B cell (primary cell): ENCODE measurements at places on chromosomes 6 and 20.

DNA sequence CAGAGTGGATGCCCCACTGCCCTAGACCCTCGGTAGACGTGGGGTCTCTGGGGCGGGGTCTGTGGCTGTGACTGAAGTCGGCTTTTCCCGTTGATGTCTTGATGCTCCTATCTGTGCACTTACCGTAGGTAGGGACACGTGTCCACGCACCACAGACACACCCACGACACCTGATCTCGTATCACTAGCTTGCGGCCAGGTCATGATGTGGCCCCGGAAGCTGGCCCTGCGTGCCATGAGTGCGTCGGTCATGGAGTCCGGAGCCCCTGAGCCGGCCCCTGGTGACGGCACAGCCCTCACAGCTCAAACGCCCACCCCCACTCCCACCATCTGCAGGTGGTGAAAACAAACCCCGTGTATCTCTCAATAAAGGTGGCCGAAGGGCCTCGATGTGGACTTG is 33.9 kb upstream of the MRGBP start:
- DNase-seq: no peak

DNA sequence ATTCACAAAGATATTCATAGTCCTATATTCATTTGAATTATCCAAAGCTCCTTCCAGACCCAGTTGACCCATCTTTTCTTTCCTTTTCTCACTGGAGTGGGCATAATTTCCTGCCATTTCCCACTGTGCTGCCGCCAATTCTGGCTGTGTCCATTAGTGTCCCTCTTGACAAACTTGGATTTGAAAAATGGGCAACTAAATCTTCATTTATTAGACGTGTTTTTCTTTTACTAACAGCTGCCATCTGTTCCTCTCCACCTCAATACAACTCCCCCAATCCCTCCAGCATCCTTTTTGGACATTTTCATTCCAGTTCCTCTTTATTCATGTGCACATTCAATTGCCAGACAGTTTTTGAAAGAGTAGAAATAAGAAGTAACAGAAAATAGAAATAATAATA is 90.5 kb downstream of the PCSK2 start:
- DNase-seq: no peak

GRCh38 chr20:53941680-53942471 is 128.5 kb downstream of the BCAS1 start:
- peak; percentile 78 for DNase-seq

DNA sequence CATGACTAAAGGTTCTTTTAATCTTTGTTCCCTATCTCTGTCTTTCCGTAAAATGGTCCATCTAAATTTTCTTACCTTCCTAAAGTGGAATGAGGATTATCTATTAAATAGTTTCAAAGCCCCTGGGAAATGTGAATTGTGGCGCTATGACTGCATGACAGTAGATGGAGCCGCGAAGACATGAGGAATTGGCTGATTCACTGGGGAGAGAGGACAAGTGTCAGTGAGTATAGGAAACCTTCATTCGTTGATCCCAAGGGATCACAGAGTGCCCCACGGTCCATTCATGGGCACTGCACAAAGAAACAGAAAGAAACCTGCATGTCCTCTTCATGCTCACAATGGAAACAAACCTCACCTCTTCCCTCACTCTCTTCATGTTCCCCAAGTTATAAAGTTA is 479.3 kb upstream of the BTBD3 start:
- DNase-seq: no peak

DNA sequence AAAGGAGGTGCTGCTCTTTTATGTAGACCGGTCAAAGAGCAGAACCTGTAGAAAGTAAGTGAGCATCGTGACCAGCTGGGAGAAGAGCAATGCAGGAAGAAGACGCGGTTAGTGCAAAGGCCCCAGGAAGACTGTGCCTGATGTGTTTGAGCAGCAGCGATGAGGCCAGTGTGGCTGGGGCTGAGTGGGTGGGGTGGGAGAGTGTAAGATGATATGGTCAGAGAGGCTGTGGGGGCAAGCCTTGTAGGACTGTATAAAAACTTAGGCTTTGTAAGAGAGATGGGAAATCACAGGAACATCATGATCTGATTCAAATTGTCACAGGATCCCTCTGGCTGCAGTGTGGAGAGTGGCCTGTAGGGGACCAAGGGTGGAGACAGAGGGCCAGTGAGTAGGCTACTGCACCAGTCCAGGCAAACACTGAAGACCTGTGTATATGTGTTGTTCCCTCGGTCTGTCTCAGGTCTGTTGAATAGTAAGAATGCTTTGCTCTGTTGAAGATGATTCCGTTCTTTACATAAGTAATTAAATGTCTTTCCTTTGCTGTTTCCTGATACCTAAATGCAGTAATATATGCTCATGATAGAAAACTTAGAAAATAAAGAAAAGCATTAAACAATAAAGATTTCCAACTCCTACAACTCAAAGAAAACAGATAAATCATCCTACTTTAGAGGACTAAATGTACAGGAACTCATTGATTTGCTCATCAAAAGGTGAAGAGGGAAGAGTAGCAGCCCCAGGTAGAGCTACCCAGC is 23.6 kb upstream of the WFDC2 start:
- DNase-seq: peak; percentile 17

- no peak for DNase-seq
Measured at GRCh38 chr6:69584536-69584912, 212.3 kb downstream of the LMBRD1 start.

DNA sequence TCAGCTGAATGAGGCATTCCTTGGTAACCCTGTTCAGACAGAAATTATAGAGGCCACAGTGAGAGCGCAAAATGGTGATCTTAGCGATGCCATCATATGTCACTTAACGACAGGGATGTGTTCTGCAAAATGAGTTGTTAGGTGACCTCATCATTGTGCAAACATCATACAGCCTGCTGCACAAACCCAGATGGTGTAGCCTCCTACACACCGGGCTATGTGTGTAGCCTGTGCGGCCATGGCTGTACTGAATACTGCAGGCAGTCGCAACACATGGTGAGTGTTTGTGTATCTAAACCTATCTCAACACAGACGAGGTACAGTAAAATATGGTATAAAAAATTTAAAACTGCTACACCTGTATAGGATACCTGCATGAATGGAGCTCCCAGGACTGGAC is 234.1 kb upstream of the PMEPA1 start:
- no peak for DNase-seq

DNA sequence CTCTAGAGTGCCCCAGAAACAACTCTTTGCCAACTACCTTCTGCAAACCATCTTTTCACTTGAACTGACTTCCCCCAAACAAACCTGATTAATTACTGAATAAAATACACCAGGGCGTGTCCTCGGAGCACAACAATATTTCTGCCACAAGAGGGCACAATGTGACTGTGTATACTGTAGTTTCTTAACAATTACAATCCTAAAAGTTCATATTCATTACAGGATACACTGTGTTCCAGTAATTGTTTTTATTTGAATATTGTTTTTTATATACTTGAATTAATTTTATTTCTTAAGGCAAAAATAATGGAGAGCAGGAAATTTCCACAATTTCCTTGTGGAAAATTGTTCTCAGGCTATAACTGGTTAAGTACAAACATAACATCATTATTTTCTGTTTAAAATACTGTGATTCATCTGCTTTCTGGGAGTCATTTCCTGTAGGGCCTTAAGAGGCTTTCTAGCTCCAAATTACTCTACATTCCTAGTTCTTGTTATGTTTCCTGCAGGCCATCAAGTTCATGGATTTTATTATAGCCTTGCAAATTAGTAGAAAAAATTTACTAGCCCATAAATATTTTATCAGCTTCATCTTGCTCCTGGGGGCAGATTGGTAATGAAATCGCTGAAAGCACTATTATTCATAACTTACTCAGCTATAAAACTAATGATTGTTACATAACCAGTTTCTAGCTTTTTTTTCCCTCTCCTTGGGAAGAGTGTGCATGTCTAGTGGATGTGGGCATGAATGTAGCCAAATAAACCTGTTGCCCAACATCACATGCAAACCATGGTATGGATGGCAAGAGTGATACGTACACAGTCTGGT is 51.9 kb upstream of the SLC22A16 start:
- peak; percentile 74 for DNase-seq

- no peak for DNase-seq
Measured at GRCh38 chr6:117601811-117602150, 530 bp downstream of the GOPC start.

GRCh38 chr6:129555206-129555832 is 154.7 kb downstream of the ARHGAP18 start:
- no peak for DNase-seq

- DNase-seq: peak; percentile 56
Measured at GRCh38 chr6:127120787-127121636, 2.5 kb downstream of the RSPO3 start.

GRCh38 chr20:56212091-56212490 is 36.4 kb upstream of the MC3R start:
- no peak for DNase-seq

- no peak for DNase-seq
Measured at GRCh38 chr20:41717483-41717882, 99.3 kb upstream of the CHD6 start.

DNA sequence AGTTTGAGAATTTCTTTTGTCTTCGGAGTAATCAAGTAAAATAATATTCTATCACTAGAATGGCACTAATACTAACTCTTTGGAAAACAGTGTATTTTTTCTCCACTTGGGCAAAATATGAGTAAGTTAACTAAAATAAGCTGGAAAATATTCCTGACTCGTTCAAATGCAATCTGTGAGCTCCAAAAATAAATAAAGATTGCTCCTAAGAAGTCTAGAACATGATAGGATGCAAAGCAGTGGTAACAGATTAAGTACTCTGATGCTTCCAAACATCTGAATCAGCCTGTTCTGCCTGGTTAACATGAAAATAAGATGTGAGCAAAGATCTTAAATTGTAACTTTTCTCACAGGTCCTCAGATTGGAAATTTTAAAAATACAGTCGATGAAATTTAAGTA is 285.1 kb upstream of the ID4 start:
- no peak for DNase-seq

GRCh38 chr20:25397096-25397495 is 6.5 kb upstream of the ABHD12 start:
- DNase-seq: no peak

- DNase-seq: no peak
Measured at GRCh38 chr20:46402331-46402811, 4.0 kb downstream of the ELMO2 start.

- no peak for DNase-seq
Measured at GRCh38 chr6:30841644-30842504, 42.4 kb upstream of the DDR1 start.

GRCh38 chr6:39214846-39215639 is 14.2 kb downstream of the KCNK5 start:
- no peak for DNase-seq

DNA sequence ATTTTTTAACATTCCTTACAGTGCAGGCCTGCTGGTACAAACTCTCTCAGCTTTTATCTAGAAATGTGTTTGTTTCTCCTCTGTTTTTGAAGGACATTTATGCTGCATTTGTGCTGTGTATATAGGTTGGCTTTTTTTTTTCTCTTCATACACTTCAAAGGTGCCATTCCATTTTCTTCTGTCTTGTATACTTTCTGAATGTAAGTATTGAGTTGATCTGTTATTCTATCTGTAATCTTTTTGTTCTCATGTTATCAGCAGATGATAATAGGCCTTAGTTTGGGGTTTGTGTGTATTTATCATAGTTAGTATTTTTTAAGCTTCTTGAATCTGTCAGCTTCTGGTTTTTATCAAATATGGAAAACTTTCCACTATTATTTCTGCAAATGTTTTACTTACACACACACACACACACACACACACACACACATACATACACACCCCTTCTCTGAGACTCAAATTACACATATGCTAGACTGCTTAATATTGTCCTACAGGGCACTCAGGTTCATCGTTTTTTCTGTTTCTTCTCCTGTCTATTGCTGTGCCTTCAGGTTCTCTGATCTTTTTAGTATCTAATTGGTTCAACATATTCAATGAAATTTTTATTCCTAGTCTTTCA is 74.6 kb downstream of the RPP40 start:
- DNase-seq: no peak

DNA sequence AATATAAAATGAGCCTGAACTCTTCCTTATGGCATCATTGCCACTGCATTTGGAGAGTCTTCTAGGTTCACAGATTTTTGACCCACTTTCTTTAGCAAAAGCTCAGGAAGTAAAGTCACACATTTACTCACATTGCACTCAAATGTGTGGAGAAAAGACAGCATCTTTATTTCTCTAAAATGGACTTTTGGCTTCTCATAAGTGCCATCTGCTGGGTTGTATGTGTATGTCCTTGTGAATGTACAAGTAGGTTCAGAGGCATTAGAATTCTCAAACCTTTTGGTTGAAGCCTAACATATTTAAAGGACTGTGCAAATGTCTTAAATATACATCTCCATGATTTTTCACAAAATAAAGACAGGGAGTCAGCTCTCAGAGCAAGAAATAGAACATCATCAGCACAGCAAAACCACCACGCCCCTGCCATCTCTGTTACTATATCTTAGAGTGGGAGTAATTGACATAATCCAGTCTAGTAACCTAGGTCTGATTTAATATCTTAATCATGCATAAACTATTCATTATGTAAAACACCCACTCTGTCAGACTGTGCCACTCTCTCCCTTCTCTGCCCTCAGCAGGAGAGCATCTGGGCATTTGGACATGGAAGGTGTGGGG is 42.2 kb upstream of the SPTLC3 start:
- no peak for DNase-seq

DNA sequence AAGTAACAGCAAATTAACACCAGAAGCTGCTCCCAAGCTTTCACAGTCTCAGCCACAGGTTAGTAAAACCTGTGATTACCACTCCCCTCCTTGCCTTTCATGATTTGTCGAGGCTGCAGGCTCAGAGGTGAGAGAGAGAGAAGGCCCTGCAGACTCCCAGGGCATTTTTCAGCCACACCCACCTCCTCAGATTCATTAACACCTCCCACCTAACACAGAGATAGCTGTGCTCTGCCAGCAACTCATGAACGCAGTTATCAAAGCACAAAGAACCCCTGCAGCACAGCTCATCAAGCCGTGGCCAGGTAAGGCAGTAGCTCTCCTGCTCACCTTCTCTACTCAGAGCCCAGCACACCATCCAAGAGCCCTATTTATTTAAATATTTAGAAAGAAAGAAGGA is 27.1 kb downstream of the F13A1 start:
- no peak for DNase-seq

- no peak for DNase-seq
Measured at GRCh38 chr20:53494753-53495152, 98.9 kb downstream of the ZNF217 start.

DNA sequence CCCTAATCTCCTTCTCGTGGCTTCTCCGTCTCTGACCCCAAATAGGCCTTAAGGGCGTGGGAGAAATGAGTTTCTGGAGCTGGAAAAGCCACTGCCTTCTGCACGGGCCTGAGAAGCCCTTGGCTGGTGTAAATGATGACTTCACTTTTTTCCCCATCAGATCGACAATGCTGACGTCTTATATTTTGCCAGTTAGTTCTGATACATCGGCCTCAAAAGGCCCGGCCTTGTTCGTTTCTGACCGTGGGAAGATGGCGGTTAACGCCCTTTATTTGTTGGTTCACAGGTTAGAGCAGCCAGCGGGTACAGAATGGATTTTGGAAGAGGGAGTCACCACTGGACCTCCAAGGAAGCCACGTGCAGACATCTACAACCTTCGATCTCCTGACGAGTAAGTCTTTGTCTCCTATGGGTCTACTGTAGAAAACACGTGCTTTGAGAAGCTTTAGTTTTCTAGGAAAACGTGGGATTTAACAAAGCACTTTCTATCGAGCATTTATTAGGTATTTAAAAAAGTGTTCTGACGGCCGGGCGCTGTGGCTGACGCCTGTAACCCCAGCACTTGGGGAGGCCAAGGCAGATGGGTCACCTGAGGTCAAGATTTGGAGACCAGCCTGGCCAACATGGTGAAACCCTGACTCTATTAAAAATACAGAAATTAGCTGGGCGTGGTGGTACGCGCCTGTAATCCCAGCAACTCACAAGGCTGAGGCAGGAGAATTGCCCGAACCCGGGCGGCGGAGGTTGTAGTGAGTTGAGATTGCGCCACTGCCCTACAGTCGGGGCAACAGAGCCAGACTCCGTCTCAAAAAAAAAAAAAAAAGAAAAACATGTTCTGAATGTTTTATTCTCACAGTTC is 1.2 kb upstream of the ZNFX1 start:
- DNase-seq: no peak
